ENCODE measurements at places on chromosomes 7 and 10. TPM values are rescaled to one million over a fixed set of nuclear protein-coding genes. Genes with fewer than 3 reads are reported as not detected.

The ASIC3 gene
- total RNA-seq = 3.4 TPM

The EPHA1 gene
- total RNA-seq = 29.9 TPM

The SLIT1 gene
- 0.32 TPM for total RNA-seq

The EGFR gene
- total RNA-seq = 73.3 TPM

The GDF10 gene
- total RNA-seq = not detected

The PLEKHS1 gene
- total RNA-seq = 12.0 TPM

The RNF32 gene
- total RNA-seq = 2.3 TPM

- DNase-seq = peak; percentile 76
Observed at GRCh38 chr10:123967626-123968243, 76.1 kb upstream of the CPXM2 start.

GRCh38 chr10:117900280-117900679, 146.5 kb downstream of the RAB11FIP2 start:
- DNase-seq = no peak

DNA sequence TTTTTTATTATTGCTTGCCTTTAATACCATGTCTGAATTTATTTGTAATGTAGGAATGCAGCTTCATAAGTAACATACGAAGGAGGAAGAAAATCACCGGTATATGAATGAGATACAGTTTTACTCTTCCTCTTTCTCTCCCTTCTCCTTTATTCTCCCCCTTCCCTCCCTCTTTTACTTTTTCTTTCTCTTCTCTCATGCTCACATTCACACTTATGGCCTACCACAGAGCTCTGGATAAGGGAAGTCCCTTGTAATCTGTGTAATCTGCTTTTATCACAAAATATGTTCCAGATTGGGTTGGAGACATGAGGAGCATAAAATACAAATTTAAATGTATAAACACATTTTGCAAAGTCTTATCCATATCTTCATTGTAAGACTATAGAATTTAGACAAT, 59.4 kb downstream of the MDFIC start:
- DNase-seq = no peak

DNA sequence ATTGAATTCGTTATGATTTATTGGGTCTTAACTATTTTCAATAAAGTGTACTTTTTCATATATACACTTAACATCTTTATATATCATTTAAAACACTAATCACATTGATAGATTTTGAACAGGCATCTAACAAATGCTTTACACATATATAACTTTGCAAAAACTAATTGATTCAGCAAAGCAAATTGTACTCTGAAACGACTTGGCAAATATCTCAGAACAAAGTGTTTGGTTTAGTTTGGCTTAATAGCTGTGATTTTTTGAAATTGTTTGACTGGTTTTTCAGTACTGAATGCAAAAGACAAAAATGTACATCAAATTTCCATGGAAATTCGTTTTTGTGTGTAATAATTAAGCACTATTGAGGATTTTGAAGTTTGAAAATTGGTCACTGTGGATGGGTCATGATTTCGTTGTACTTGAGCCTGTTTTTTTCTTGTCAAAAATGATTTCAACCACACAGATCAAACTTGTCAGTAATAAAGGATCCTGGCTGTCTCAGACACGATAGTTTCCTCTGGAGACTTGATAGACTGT, 125.3 kb upstream of the SLC25A13 start:
- DNase-seq = no peak

DNA sequence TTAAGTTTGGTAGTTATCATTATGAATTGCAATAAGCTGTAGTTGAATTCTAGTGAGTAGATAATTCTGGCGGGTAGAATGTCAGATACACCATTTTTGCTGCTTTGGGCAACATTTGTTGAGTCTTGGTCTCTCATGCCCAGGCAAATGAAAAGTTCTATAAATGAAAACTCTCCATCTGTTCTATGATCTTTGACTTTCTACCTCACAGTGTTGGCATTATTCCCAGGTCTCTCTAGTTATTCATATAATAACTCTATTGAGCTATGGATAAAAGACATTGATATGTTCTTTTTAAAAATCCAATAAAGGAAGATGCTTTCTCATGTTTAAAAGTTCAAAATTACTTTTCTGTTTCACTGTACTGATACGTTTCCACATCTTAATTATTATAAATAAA, 415.3 kb upstream of the SEMA3D start:
- DNase-seq = no peak

- DNase-seq = peak; percentile 56
Observed at GRCh38 chr10:59688921-59689351, 20.7 kb downstream of the SLC16A9 start.

- no peak for DNase-seq
Observed at GRCh38 chr10:70679498-70679897, 7.2 kb downstream of the ADAMTS14 start.

GRCh38 chr10:98400482-98400881, 14.5 kb downstream of the PYROXD2 start:
- DNase-seq = no peak

GRCh38 chr10:12394241-12395033, 45.1 kb downstream of the CAMK1D start:
- DNase-seq = no peak

DNA sequence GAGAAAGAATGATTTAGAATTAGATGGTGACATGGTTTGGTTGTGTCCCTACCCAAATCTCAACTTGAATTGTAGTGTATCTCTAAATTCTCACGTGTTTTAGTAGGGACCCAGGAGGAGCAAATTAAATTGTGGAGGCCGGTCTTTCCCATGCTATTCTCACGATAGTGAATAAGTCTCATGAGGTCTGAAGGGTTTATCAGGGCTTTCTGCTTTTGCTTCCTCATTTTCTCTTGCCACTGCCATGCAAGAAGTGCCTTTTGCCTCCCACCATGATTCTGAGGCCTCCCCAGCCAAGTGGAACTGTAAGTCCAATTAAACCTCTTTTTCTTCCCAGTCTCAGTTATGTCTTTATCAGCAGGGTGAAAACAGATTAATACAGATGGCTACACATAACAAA, 167.4 kb upstream of the SVIL start:
- no peak for DNase-seq

GRCh38 chr7:65989694-65990080, 7.7 kb upstream of the GUSB start:
- no peak for DNase-seq

Data from transverse colon (tissue), 4 donors.